ENCODE measurements at places on chromosomes 6 and 20.

DNA sequence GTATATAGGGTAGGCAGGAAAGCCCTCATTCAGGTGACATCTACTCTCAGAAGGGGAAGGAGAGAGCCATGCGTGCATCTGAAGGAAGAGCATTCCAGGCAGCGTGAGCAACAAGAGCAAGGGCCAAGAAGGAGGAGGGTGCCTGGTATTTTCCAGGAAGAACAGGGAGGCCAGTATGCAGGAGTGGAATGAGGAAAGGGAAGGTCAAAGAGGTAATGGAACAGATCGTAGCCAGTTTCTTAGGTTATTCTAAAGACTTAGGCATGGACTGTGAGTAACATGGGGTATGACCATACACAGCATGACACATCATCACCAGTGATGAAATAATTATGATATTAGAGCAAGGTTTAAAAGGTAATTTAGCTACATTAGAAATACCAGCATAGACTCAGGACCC, 24.1 kb downstream of the ALDH8A1 start:
- DNase-seq, result no peak

DNA sequence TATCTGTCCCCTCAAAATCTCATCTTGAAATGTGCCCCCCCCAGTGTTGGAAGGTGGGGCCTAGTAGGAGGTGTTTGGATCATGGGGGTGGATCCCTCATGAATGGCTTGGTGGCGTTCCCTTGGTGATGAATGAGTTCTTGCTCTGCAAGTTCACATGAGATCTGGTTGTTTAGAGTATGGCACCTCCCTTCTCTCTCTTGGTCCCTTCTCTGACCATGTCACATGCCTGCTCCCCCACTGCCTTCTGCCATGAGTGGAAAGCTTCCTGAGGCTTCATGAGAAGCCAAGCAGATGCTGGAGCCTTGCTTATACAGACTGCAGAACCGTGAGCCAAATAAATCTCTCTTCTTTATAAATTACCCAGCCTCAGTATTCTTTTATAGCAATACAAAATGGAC, 70.9 kb downstream of the MAN1A1 start:
- DNase-seq, result no peak

- no peak for DNase-seq
Observed at GRCh38 chr6:150169609-150170008, 26.8 kb downstream of the PPP1R14C start.

- no peak for DNase-seq
Observed at GRCh38 chr20:46050444-46050843, 21.4 kb downstream of the SLC12A5 start.

GRCh38 chr6:75876152-75876551, 127.1 kb downstream of the MYO6 start:
- no peak for DNase-seq

- DNase-seq, result no peak
Observed at GRCh38 chr6:36263390-36264000, 6.4 kb upstream of the PNPLA1 start.

DNA sequence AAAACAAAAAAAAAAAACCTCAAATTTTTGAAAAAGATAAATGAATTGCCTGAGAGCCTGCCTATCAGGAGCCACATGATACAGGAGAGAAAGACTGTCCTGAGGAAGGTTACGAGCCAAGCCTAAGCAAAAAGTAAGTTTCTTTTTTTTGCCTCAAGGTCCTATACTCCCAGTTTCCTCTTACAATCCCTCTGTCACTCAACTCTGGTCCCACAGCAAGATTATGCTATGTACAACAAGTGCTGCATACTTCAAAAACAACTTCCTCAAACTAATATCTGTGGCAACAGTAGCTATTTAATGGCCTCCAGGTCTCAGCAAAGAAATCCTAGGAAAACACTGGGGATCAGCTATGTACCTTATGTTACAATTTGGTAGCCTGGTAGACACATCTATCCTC, 46.8 kb downstream of the PLN start:
- DNase-seq, result no peak

DNA sequence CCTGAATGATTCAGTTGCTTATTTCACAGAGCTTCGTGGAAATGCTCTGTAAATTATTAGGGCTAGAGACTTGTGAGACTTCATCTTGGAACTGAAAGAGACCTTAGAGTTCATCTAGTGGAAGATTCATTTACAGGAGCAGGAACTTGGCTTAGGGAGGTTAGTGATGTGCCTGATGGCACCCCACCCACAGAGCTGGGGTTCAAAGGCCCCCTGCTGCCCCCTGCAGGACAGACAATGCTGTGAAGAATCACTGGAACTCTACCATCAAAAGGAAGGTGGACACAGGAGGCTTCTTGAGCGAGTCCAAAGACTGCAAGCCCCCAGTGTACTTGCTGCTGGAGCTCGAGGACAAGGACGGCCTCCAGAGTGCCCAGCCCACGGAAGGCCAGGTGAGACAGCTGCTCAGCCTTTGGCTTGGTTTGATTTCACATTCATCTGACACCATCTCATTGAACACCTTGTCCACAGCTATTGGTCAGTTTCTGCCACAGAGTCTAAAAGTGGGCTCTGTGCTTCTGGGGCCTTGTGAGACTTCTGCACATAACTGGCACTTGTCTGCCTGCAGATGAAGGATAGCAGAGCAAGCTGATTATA, 25.1 kb downstream of the MYBL2 start:
- DNase-seq, result peak; percentile 22

DNA sequence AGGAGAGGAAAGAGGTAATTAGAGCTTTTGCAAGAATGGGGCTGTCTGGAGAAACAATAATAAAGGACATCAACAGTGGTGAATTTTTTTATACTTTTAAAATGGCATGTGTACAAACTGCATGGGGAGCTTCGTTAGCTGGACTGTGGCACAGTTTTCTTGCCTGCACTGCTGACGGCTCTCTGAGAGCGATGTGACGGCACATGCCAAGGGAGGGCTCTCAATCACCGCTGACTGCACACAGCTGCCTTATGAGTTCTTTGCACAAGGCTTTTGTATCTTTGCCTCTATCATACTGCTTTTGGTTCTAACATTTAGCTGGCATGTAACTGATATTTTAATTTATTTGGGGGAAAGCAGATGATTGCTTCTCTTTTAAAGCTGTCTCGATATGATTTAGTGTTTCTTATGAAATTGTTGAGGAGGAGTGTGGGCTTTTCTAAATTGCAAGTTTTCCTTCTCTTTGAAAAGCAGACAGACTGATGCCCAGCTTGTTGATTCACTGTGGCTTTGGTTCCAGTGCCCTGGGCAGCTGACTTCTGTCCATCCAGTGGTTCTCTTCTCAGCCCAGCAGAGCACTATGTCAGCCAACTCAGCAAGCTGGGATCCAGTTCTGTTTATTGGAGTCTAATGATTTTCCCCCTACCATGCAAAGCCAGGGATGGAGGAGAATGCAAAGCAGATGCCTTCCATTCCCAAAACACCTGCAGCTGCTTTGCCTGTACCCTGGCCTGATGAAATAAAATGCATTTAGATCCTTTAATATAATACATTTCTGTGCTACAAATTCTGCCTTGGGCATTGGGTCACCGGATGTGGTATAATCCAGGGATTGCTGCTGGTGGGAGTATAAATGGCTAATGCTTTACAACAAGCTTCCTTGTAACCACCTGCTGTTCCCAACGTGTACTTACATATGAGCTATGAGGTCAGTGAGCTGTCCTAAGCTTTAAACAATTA, 323.9 kb downstream of the ZFAND3 start:
- no peak for DNase-seq

DNA sequence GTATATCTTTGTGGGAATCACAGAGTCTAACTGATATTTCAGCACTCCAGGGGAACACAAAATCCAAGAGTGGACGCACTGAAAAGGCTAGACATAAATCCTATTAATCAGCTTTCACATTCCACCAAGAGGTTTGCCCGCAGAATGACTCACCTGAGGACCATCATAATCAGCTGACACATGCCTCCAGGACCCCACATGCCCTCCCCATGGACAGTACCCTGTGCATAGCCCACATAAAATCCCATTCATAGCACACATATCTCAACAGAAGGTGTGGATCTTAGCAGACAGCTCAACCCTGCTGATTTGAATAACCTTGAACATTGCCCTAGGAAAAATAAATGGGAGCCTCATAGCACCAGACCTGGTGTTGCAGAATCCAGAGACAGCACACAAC, 246.8 kb upstream of the TENT5A start:
- DNase-seq, result no peak

DNA sequence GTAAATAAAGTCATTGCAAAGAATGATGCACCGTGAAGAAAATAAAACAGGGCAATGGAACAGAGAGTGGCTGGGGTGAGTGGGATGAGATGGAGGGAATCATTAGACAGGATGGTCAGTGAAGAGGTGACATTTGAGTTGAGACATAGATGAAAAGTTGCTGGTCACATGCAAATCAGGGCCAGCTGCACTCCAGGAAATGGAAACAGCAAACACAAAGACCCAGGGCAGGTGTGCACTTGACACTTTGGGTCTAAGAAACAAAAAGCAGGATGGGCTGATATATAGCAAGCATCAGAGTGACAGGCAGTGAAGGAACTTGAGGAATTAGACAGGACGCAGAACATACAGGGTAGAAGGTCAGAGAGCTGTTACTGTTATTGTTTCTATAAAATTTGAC, 171.5 kb upstream of the RIPOR2 start:
- no peak for DNase-seq

- DNase-seq, result no peak
Observed at GRCh38 chr6:39577446-39578165, 147.6 kb downstream of the KIF6 start.

GRCh38 chr6:31395832-31396231, 7.6 kb upstream of the MICA start:
- DNase-seq, result no peak

- no peak for DNase-seq
Observed at GRCh38 chr6:140079328-140079727, 704.9 kb upstream of the CITED2 start.

- DNase-seq, result no peak
Observed at GRCh38 chr6:112663698-112664097, 316.6 kb downstream of the RFPL4B start.

DNA sequence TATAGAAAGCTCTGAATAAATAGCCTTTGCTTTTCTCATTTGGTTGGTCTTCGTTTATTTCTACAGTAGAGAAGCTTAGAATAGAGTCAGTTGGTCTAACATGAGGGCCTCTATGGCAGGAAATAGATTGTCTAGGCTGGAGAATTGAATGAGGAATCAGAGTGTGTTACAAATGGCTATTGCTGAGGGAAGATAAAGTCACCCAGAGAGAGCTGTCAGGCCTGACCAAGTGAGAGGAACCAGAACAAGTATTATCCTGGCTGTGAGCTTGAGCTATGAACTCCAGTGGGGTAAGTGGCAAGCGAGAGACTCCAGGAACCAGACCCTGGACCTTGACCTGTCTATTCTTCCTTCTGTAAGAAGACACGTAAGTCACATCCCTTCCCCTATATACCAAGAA, 353.1 kb downstream of the CD83 start:
- no peak for DNase-seq

DNA sequence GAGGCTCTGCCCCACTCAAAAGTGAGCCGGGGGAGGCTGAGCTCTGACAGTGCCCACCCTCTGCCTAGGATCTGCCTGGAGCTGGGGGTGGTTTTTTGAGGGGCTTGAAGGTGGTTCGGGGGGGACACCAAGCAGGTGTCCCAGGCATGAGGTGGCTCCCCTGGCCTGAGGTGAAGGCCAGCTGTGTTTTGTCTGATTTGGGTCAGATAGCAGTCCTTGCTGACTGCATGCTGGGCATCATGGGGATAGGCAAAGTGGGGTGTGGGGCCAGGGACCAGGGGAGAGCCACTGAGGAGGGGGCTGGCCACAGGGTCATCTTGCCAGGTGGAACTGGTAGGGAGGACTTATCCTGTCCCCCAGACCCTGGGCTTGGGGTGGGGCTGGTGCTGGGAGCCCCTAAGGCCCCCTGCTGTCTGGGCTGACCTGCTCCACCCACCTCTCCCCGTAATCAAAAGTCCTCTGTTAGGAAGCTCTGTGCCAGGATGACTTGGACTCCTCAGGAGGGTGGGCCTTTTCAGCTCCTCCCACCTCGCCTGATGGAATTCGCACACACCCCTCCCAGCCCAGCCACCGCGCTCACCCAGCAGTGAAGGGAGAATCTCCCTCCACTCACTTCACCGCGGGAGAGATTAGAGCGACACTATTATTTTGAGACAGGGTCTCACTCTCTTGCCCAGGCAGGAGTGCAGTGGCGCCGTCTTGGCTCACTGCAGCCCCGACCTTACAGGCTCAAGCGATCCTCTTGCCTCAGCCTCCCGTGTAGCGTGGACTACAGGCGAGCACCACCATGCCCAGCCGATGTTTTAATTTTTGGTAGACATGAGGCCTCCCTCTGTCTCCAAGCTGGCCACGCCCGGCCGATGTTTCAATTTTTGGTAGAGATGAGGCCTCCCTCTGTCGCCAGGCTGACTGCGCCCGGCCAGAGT, 1.5 kb upstream of the COL9A3 start:
- DNase-seq, result no peak

- no peak for DNase-seq
Observed at GRCh38 chr6:167455371-167455770, 130.5 kb downstream of the TTLL2 start.

DNA sequence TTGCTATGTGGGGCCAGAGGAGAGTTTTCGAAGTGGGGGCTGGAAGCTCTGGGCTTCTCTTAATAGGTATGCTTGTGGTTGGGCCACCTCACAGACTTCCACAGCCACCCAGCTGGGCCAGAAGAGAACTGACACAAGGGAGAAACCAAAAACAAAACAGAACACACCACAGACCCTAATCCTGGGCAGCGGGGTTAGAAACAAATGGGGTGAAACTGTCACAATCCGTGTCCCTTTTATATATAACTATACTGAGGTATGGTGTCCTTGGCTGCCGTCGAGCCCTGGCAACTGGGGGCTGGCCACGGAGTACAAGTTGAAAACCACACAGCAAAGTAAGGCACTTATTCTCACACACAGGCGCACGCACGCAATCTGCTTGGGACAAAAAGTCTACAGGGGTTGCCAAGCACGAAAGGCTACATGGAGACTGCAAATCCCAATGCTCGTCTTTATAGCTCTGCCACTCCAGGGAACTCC, 78.3 kb downstream of the TRAM2 start:
- DNase-seq, result no peak

DNA sequence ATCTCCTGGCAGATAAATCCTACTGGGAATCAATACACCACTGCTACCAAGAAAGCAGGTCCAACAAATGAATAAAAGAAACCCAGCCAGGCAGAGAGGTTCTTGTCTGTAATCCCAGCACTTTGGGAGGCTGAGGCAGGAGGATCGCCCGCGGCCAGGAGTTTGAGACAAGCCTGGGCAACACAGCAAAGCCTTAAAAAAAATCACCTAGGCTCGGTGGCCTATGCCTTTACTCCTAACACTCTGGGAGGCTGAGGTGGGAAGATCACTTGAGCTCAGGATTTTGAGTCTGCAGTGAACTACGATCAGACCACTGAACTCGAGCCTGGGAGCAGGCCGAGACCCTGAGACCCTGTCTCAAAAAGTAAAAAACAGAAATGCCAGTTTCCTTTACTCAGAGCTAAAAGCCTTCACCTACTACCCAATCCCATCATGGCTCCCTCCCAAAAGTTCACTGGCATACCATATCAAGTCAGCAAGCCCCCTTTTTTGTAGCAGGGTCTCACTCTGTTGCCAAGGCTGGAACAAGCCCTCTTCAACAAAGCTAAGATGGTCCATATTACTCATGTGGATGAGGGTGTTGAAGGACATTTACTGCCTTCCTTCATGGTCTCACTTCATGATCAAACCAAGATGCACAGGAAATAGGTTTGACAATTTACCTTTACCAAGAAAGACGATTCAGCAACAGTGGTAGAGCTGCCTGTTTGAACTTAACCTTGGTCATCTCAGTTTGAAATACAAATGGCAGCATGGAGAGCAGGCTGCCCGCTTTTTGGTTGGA, 5.3 kb downstream of the SNX5 start:
- DNase-seq, result no peak

GRCh38 chr6:25122001-25122400, 157.2 kb upstream of the CARMIL1 start:
- DNase-seq, result no peak

GRCh38 chr6:137155830-137156229, 17.6 kb downstream of the IL22RA2 start:
- DNase-seq, result no peak
